ENCODE measurements at places on chromosomes 3 and 15. TPM values are rescaled to one million over a fixed set of nuclear protein-coding genes. Genes with fewer than 3 reads are reported as not detected.

Gene FBXO40
- total RNA-seq = not detected

Gene PLSCR2
- total RNA-seq = not detected

Gene STRA6
- total RNA-seq = 2.1 TPM

Gene CAV3
- total RNA-seq = not detected

Gene ITIH3
- total RNA-seq = 105 TPM

Gene TRIM42
- total RNA-seq = not detected

Gene OR5K2
- total RNA-seq = not detected

Gene KCNMB2
- not detected for total RNA-seq

Gene BFSP2
- total RNA-seq = not detected

Gene B3GNT5
- total RNA-seq = not detected

Gene CCR2
- not detected for total RNA-seq

Gene LEO1
- 103 TPM for total RNA-seq

Gene VILL
- 4.0 TPM for total RNA-seq

DNA sequence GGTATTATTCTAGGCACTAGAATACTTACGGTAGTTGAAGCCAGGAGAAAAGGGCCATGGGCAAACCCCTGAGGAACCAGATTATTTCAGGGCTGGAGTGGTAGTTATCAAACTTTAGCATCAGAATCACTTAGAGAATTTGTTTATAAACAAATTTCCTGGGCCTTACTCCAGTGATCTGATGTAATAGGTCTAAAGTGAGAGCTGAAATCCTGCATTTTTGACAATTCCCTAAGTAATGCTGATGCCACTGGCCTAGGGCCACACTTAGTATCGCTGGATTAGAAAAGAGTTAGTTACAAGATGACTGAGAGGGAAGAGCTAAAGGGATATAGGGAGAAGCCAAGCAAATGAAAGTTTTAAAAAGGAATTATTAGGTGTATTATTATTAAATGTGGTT is 412.5 kb upstream of the THRB start:
- H3K4me1 ChIP-seq = no peaks in the 10 kb centered on the region
- DNase-seq = no peak
- no peak overlapping the region for H3K27ac ChIP-seq
- H3K36me3 ChIP-seq = no peaks in the 10 kb centered on the region
- H3K4me3 ChIP-seq = no peak overlapping the region

DNA sequence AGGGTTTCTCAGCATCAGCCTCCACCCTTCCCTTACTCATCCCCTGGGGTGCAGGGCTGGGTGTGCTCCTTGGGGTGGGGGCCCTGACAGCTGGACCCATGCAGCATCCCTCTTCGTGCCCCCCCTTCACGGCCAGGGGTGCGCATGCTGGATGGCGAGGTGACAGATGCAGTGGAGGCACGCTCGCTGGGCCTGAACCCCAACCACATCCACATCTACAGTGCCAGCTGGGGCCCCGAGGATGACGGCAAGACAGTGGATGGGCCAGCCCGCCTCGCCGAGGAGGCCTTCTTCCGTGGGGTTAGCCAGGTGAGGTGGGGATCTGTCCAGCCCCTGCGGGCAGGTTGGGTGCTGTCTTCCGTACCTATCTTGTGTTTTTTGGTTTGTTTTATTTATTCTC is 6.3 kb upstream of the FES start:
- no peaks in the 10 kb centered on the region for H3K27me3 ChIP-seq
- no peak overlapping the region for H3K4me3 ChIP-seq
- no peak for DNase-seq
- H3K4me1 ChIP-seq = peaks cover 28% of the 10 kb centered on the region
- H3K36me3 ChIP-seq = peaks cover 43% of the 10 kb centered on the region
- H3K27ac ChIP-seq = no peak overlapping the region

- H3K4me1 ChIP-seq = no peaks in the 10 kb centered on the region
- H3K27me3 ChIP-seq = no peaks in the 10 kb centered on the region
- no peak overlapping the region for H3K27ac ChIP-seq
- DNase-seq = peak; percentile 9
Observed at GRCh38 chr3:143594206-143594605, 254.1 kb downstream of the SLC9A9 start.

- DNase-seq = no peak
- H3K27me3 ChIP-seq = peaks cover 23% of the 10 kb centered on the region
- no peaks in the 10 kb centered on the region for H3K4me1 ChIP-seq
- H3K27ac ChIP-seq = no peak overlapping the region
- H3K36me3 ChIP-seq = no peaks in the 10 kb centered on the region
Observed at GRCh38 chr3:127373441-127374085, 85.7 kb upstream of the PRR20G start.

- peaks cover 10% of the 10 kb centered on the region for H3K4me1 ChIP-seq
- H3K27ac ChIP-seq = no peak overlapping the region
- DNase-seq = no peak
- no peak overlapping the region for H3K4me3 ChIP-seq
- H3K36me3 ChIP-seq = no peaks in the 10 kb centered on the region
- no peaks in the 10 kb centered on the region for H3K27me3 ChIP-seq
Observed at GRCh38 chr15:88904257-88904623, 8.9 kb upstream of the HAPLN3 start.

DNA sequence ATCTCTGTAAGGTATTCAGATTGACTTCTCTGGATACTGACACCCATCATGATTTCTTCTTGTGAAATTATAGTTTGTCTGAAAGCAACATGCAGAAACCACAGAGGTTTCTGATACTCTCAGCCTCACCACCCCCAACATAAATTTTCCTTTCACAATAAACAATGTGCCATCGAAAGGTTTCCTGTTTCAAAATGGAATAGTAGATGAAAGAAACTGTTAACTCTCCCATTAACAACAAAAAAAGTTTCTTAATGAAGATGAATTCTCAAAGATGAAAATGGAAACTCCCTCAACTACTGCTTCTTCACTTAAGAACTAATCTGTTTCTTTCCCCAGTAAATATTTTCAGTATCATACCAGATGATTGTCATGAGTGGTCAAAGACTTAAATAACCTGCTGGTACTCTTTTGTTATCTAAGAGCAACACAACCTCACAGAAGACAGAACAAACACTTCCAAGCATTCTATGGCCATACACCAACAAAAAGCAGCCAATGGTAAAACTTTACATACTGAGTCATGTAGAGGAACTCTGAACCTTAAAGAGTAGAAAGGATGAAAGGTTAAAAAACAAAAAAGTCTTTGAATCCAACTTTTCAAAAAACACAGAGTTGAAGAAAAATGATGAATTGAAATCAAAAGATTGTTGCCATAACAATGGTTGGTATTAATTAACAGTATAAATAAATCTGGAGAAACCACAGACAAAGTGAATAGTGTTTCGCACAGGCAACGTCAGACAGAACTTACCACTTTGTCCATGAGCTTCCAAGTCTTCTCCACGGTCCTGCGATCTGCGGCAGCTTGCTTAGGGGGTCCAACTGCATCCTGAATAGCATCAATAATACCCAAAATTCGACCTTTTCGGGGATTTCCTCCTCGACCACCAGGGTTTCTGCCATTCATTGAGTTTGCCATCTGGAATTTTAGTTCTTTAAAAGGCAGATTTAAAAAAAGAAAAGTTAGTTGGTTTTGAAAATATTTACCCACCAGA is 1.9 kb downstream of the CBLB start:
- H3K36me3 ChIP-seq = peaks cover 19% of the 10 kb centered on the region
- H3K27me3 ChIP-seq = no peaks in the 10 kb centered on the region
- DNase-seq = peak; percentile 72
- H3K4me1 ChIP-seq = peaks cover 62% of the 10 kb centered on the region

- no peaks in the 10 kb centered on the region for H3K27me3 ChIP-seq
- H3K27ac ChIP-seq = no peak overlapping the region
- no peak for DNase-seq
- H3K36me3 ChIP-seq = no peaks in the 10 kb centered on the region
- no peaks in the 10 kb centered on the region for H3K4me1 ChIP-seq
Observed at GRCh38 chr3:25473246-25473645, 45.2 kb downstream of the RARB start.

- no peak overlapping the region for H3K4me3 ChIP-seq
- H3K4me1 ChIP-seq = no peaks in the 10 kb centered on the region
- H3K36me3 ChIP-seq = no peaks in the 10 kb centered on the region
- DNase-seq = no peak
Observed at GRCh38 chr3:17500618-17501017, 241.8 kb downstream of the TBC1D5 start.

GRCh38 chr3:163601426-163601825 is 1476.9 kb downstream of the SI start:
- no peak overlapping the region for H3K4me3 ChIP-seq
- DNase-seq = no peak
- H3K27me3 ChIP-seq = no peaks in the 10 kb centered on the region
- no peaks in the 10 kb centered on the region for H3K36me3 ChIP-seq
- H3K4me1 ChIP-seq = no peaks in the 10 kb centered on the region

GRCh38 chr3:126179825-126180476 is 435 bp downstream of the ALDH1L1 start:
- H3K27me3 ChIP-seq = no peaks in the 10 kb centered on the region
- H3K4me3 ChIP-seq = peak overlapping the region; percentile 78
- DNase-seq = peak; percentile 89
- no peaks in the 10 kb centered on the region for H3K36me3 ChIP-seq
- H3K27ac ChIP-seq = peak overlapping the region; percentile 93

GRCh38 chr3:72761410-72761809 is 86.8 kb downstream of the SHQ1 start:
- H3K27me3 ChIP-seq = no peaks in the 10 kb centered on the region
- H3K36me3 ChIP-seq = no peaks in the 10 kb centered on the region
- H3K4me1 ChIP-seq = no peaks in the 10 kb centered on the region
- H3K27ac ChIP-seq = no peak overlapping the region
- DNase-seq = no peak

DNA sequence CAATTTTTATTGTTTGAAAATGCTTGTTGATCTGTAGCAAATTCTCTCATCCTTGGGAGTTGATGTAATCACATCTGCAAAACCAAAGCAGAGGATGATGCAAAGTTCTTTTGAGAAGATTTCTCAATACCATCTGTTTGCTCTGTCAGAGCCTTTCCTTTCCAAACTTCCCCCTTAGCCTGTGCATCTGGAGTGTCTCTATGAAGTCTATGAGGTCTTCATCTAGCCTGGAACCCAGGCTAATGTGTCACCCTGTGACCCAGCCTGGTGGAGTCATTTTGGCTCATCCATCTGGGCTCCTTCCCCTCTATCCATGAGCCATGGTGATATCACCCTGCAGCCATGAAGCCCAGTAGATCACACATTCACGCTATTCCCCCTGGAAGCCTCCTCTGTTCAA is 123.2 kb upstream of the SLC7A14 start:
- no peak overlapping the region for H3K4me3 ChIP-seq
- H3K27me3 ChIP-seq = no peaks in the 10 kb centered on the region
- no peaks in the 10 kb centered on the region for H3K4me1 ChIP-seq
- DNase-seq = no peak

- no peak overlapping the region for H3K4me3 ChIP-seq
- H3K27me3 ChIP-seq = peaks cover 9% of the 10 kb centered on the region
- H3K36me3 ChIP-seq = no peaks in the 10 kb centered on the region
Observed at GRCh38 chr3:43004282-43004681, 25.2 kb downstream of the GASK1A start.

DNA sequence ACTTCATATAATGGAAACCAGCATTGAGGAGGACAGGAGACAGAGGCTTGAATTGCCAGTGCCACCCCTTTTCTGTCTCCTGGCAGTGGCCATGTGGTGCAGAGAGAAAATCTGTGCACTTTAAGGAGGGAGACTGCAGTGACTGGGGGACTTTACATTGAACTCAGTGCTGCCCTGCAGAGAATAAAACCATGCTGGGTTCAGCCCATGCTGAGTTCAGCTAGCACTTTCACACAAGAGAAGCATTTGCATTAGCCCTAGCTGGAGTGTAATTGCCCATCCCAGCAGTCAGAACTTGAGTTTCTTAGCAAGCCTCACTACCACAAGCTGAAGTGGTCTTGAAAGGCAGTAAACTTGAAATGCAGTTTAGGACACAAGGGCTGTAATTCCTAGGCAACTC is 677.5 kb downstream of the ZPLD1 start:
- no peaks in the 10 kb centered on the region for H3K27me3 ChIP-seq
- H3K4me1 ChIP-seq = no peaks in the 10 kb centered on the region
- H3K4me3 ChIP-seq = no peak overlapping the region
- no peaks in the 10 kb centered on the region for H3K36me3 ChIP-seq
- no peak for DNase-seq
- no peak overlapping the region for H3K27ac ChIP-seq

GRCh38 chr3:63990204-63990603 is 33.1 kb downstream of the PSMD6 start:
- H3K27me3 ChIP-seq = no peaks in the 10 kb centered on the region
- no peak overlapping the region for H3K4me3 ChIP-seq
- DNase-seq = no peak
- peaks cover 86% of the 10 kb centered on the region for H3K36me3 ChIP-seq
- peak overlapping the region; percentile 34 for H3K27ac ChIP-seq

DNA sequence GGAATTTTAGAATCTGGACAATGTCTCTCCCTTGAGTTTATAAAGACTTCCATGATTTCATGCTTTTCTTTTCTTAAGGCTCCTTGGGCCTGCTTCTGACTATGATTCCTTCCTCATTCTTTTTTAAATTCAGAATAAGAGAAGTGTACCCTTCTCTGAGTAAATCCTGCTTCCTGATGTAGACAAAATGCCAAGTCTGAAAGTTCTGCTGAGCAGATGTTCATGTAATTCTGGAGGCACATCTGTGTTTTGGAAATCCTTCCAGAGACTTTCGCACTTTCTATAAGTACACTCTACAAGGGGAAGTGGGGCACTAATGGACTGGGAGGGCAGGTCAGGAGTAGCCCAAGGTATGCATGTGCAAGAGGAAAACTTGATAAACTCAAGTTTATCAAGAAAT is 24.8 kb downstream of the TPM1 start:
- no peak for DNase-seq
- H3K4me3 ChIP-seq = no peak overlapping the region
- no peaks in the 10 kb centered on the region for H3K27me3 ChIP-seq
- no peaks in the 10 kb centered on the region for H3K4me1 ChIP-seq

- no peak overlapping the region for H3K4me3 ChIP-seq
- DNase-seq = no peak
- H3K4me1 ChIP-seq = no peaks in the 10 kb centered on the region
- H3K36me3 ChIP-seq = no peaks in the 10 kb centered on the region
Observed at GRCh38 chr3:115469649-115470048, 153.7 kb upstream of the GAP43 start.

DNA sequence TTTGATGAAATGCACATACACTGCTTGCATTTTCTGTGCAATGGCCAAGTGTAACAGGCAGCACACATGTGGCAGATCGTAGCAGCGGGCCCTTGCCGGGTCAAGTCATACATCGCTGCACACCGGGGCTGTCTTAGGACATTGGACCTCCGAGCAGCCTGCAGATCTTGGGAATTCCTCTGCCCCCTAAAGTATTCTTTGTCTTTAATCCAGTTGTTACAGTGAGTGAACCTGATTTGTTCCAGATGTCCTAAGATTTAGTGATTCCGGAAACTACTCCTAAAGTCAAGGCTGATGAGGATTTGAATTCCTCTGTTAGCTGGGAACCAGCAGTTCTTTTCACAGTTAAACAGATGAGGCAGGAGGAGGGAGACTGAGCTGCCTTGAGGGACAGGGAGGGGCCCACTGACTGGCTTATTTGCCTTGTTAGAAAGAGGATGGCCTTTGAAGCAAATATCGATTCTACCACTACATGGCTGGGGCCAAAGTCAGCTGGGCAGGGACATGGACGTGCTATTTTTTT is 190.7 kb upstream of the CTDSPL start:
- H3K27me3 ChIP-seq = 0 out of 2 replicates have a peak, but pooled peaks cover 1% of the 10 kb centered on the region
- H3K4me3 ChIP-seq = no peak overlapping the region
- no peaks in the 10 kb centered on the region for H3K36me3 ChIP-seq
- H3K27ac ChIP-seq = no peak overlapping the region
- DNase-seq = no peak

GRCh38 chr3:119817583-119818363 is 35.9 kb downstream of the NR1I2 start:
- no peak overlapping the region for H3K27ac ChIP-seq
- no peak overlapping the region for H3K4me3 ChIP-seq
- H3K36me3 ChIP-seq = no peaks in the 10 kb centered on the region

GRCh38 chr15:73051807-73052652 is at the start of gene NEO1:
Gene NEO1, plus strand, starts transcription at chr15:73052463. Its CDS starts 213 bp downstream, at chr15:73052676.
- H3K27ac ChIP-seq = peak within 1 kb of the TSS; percentile 80
- peaks cover 14% of the 10 kb centered on the region for H3K4me1 ChIP-seq
- H3K36me3 ChIP-seq = no peaks in the 10 kb centered on the region
- H3K4me3 ChIP-seq = peak within 1 kb of the TSS; percentile 92
